Aorta (tissue), 5 donors: ENCODE measurements at places on chromosomes 11 and 22. TPM values are rescaled to one million over a fixed set of nuclear protein-coding genes. Genes with fewer than 3 reads are reported as not detected.

Gene SLC22A6
- polyA plus RNA-seq, result 0.25 TPM

Gene DYNC2H1
- polyA plus RNA-seq, result 0.88 TPM

Gene HEPACAM
- polyA plus RNA-seq, result not detected

Gene GTPBP1
- 21.6 TPM for polyA plus RNA-seq

Gene PAFAH1B2
- polyA plus RNA-seq, result 20.5 TPM

Gene SAA1
- 6.5 TPM for polyA plus RNA-seq

Gene SHISAL1
- polyA plus RNA-seq, result 0.25 TPM

Gene APOL3
- polyA plus RNA-seq, result 40.2 TPM

Gene SERHL2
- 1.6 TPM for polyA plus RNA-seq

Gene RBMXL2
- polyA plus RNA-seq, result not detected

Gene GRAP2
- polyA plus RNA-seq, result not detected

Gene BIRC2
- 22.5 TPM for polyA plus RNA-seq

Gene ACR
- polyA plus RNA-seq, result not detected

Gene EFCAB6
- 0.88 TPM for polyA plus RNA-seq

Gene NAALAD2
- polyA plus RNA-seq, result 0.13 TPM

Gene MMP12
- polyA plus RNA-seq, result not detected

Gene KCNJ1
- polyA plus RNA-seq, result not detected

Gene SYT13
- polyA plus RNA-seq, result 2.0 TPM

Gene HORMAD2
- not detected for polyA plus RNA-seq

Gene HBG2
- polyA plus RNA-seq, result not detected

Gene SHISA8
- not detected for polyA plus RNA-seq

Gene OR5A2
- polyA plus RNA-seq, result not detected

Gene NLRP6
- polyA plus RNA-seq, result not detected

Gene MMP26
- not detected for polyA plus RNA-seq

Gene CBLIF
- polyA plus RNA-seq, result not detected

Gene GAS2L1
- 21.5 TPM for polyA plus RNA-seq

Gene MMP13
- polyA plus RNA-seq, result not detected

Gene SCN2B
- polyA plus RNA-seq, result not detected

Gene APOL6
- 8.4 TPM for polyA plus RNA-seq

Gene APOBEC3H
- not detected for polyA plus RNA-seq

Gene NNMT
- 1,814 TPM for polyA plus RNA-seq

Gene RAB38
- polyA plus RNA-seq, result 2.1 TPM

Gene RANGAP1
- 14.8 TPM for polyA plus RNA-seq

Gene SH3BP1
- 14.8 TPM for polyA plus RNA-seq

Gene PKP3
- polyA plus RNA-seq, result 0.05 TPM

Gene PRSS23
- polyA plus RNA-seq, result 140 TPM

Gene LRP4
- polyA plus RNA-seq, result 2.1 TPM

Gene C22orf31
- not detected for polyA plus RNA-seq

Gene C11orf65
- not detected for polyA plus RNA-seq

Gene OR52E8
- polyA plus RNA-seq, result not detected

Gene OR51B5
- polyA plus RNA-seq, result not detected

Gene OR52A1
- not detected for polyA plus RNA-seq

Gene PARVG
- 17.5 TPM for polyA plus RNA-seq

Gene GAL3ST1
- 3.2 TPM for polyA plus RNA-seq

Gene DUSP8
- 6.5 TPM for polyA plus RNA-seq

Gene ABCC8
- polyA plus RNA-seq, result not detected

Gene CELSR1
- 0.38 TPM for polyA plus RNA-seq
